ENCODE measurements at places on chromosomes 3 and 15.

DNA sequence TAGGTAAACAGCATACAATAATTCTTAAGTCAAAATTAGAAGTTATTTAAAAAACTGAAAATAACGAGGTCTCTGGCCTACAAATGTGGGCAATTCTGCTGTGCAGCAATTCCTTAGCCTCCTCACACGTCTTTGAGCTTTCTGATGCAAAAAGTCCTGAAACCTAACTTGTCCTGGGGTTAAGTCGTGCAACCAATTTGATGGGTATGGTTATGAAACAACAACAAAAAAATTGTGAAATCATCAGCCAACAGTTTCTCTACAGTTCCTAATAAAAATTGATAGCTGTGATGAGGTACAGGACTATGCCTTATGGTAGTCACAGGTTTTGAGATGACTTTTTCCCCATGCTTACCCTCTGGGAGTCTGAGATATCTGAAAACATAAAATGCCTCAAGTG lies 6.5 kb upstream of the GLB1 start:
- no peak for DNase-seq

- no peak for DNase-seq
Measured at GRCh38 chr3:74344865-74345440, 269.5 kb downstream of the CNTN3 start.

- no peak for DNase-seq
Measured at GRCh38 chr3:37999836-38000235, 9.2 kb downstream of the VILL start.

GRCh38 chr3:197204736-197205135 lies 93.7 kb downstream of the DLG1 start:
- no peak for DNase-seq

- DNase-seq: peak; percentile 83
Measured at GRCh38 chr3:27681249-27681748, 40.8 kb downstream of the EOMES start.

GRCh38 chr3:68919000-68919399 lies 13.3 kb downstream of the TAFA4 start:
- DNase-seq: peak; percentile 23

DNA sequence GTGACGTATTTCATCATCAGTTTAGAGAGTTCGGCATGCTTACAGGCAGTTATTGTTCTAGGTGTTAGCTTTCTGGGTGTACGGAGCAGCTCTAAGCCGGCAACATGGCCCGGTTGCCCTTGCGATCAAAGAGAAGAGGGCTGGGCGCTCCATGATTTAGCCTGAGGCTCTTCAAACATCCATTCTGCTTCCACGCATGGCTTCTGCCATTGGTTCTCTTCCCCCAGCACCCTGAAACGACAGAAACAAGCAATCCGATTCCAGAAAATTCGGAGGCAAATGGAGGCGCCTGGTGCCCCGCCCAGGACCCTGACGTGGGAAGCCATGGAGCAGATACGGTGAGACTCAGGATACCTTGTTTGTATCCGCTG lies 574 bp downstream of the NGRN start:
- peak; percentile 57 for DNase-seq

DNA sequence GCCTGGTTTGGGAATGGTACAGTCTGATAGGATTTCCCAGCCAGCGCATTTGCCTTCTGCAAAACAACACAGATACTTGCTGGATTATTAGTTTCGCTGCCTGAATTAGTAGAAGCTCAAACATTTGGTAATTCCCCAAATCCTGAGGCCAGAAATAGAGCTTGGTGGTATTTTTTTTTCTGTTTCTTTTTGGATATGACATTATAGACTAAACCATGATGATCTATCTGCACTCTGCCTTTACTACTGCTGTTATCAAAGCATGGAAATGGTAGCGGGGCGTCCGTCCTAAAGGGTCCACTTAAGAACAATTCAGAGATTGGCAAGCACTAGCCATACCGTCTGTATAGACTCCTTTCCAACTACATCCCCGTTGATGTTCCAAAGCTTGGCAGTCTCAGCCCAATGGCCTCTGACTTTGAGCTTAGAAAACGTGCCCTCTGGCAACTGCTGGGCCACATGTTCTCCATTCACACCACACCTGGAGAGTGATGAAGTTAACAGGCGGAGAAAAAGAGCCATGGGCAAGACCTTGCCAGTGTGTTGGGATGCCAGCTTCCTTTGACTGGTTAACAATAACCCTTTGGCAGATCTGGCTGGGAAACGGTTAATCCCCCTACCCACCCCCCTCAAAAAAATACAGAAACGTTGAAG lies 241.0 kb upstream of the NR2F2 start:
- no peak for DNase-seq

DNA sequence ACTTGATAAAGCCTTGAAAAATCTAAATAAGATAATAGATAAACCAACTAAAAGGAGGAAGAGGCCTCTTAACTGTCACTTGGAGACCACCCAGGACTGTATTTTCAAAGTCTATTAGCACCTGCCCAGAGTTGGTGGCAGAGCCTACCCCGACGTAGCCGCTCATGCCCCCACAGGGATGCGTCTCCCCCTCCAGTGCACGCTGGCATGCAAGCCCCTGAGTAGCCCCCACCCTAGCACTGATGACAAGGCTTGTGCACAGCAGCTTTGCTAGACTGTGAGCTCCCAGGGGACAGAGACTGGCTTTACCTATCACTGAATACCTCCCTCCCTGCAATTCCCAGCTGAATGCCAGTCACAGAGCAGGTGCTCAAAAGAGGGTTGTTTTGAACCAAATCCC lies 54.1 kb upstream of the HES1 start:
- DNase-seq: no peak

Measured in NB4 (cell line).